ENCODE measurements at places on chromosomes 12 and 14.

DNA sequence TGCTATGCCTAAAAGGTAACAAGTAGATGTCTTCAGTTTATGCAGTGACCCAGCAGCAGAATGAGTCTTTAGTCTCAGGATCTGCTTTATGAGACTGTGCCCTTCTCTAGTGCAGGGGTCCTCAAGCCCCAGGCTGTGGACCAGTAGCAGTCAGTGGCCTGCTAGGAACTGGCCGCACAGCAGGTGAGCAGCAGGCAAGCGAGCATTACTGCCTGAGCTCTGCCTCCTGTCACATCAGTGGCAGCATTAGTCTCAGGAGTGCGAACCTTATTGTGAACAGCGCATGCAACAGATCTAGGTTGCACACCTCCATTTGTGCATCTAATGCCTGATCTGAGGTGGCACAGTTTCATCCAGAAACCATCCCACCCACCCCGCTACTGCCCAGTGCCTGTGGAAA, 38.4 kb downstream of the LRP6 start:
- DNase-seq = no peak

DNA sequence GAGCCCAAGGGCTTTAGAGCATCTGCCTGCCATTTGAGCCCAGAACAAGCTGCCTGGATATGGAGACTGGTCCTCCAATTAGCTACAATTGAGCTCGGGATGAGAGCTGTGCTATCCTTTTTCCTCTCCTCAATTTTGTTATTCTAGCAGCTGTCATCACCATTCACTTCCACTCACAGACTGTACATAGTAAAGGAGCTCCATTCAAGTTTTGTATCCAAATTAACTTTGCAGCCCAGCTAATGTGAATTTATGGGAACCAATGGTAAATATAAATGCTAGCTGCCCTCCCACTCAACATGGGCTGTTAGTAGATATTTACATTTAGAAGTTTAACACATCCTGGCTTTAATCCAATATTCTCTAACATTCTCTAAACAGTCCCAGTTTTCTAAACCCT, 44.6 kb downstream of the BMP4 start:
- DNase-seq = no peak

- DNase-seq = no peak
Observed at GRCh38 chr12:50922820-50923219, 29.5 kb upstream of the HIGD1C start.

DNA sequence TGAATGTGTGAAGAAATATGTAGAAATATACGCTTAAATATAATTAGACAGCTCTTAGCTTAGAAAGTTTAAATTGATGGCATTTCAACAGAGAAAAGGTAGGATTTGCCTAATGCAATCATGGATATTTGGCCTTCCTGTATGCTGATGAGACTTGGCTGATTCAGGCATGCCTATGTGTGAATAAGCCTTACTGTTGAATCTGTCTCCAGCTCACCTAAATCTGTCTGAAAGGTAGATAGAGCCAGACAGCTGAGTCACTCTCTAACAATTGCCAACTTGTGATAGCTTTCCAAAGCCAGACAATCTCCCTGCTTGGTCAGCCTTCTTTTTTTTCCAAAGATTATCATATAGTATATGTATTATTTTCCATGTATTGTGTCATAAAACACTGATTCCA, 92.8 kb upstream of the FLRT2 start:
- no peak for DNase-seq

GRCh38 chr12:126704609-126705008, 1562.4 kb upstream of the TMEM132C start:
- DNase-seq = no peak

- DNase-seq = no peak
Observed at GRCh38 chr14:105700622-105701288, 174.4 kb downstream of the TMEM121 start.

- no peak for DNase-seq
Observed at GRCh38 chr12:66288121-66288520, 14.2 kb upstream of the HELB start.

GRCh38 chr14:87600240-87600639, 392.7 kb downstream of the GALC start:
- DNase-seq = no peak

GRCh38 chr14:72621387-72622065, 272.4 kb downstream of the DPF3 start:
- no peak for DNase-seq

- no peak for DNase-seq
Observed at GRCh38 chr12:94320109-94320508, 139.6 kb downstream of the CEP83 start.

DNA sequence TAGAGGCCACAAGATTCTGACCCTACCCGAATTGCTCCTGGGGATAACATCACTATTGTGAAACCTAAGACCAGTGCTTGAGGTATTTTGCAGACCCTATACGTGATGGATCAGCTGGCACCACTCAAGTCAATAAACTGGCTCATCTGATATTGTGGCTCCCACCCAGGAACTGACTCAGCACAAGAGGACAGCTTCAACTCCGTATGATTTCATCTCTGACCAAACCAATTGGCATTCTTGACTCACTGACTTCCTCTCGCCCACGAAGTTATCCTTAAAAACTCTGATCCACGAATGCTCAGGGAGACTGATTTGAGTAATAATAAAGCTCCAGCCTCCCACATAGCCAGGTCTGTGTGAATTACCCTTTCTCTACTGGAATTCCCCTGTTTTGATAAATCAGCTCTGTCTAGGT, 1036.1 kb upstream of the TMEM132C start:
- no peak for DNase-seq

DNA sequence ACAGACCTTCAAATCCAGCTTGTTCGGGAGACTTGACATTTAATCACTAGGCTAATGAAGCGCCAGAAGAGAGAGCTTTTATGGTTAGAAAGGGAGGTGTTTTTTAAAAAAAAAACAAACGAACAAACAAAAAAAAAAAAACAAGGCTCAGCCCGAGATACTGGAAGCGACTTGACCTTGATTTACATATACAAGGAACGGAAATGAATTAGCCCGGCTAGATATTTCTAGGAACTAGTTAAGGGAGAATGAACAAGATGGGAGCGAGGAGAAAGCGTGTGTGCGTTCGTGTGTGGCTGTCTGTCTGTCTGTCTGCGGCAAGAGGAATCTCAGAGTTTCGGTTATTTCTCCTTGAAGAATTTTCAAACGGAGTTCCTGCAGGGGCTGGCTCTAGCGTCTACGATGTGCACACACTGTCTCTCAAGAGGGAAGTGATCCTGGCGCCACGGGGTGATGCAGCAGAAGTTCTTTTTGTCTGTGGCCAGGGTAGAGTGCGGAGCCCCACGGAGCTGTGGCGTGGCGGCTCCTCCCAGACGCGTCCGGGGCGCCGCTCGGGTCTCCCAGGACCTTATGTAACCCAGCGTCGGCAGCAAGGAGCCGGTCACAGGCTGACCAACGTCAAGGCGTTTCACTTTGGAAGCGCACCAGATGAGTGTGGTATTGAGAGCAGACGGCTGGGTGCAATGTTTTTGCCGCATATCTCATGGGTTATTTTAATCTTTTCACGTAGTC, 18.8 kb downstream of the SOCS2 start:
- DNase-seq = peak; percentile 43

- no peak for DNase-seq
Observed at GRCh38 chr12:93762059-93762719, 85.0 kb downstream of the CRADD start.

GRCh38 chr14:28436821-28437220, 329.8 kb upstream of the FOXG1 start:
- DNase-seq = no peak

All from hematopoietic multipotent progenitor cell treated with erythropoietin and hydrocortisone succinate and interleukin-3 and kit ligand, for 15 days (in vitro differentiated cells).